T follicular helper cell (primary cell): ENCODE measurements at places on chromosomes 6 and 20.

- no peak for DNase-seq
Measured at GRCh38 chr6:12717356-12717755, 789 bp downstream of the PHACTR1 start.

GRCh38 chr20:48723308-48724264 lies 104.2 kb downstream of the PREX1 start:
- DNase-seq = no peak

- DNase-seq = no peak
Measured at GRCh38 chr20:43571771-43572170, 12.9 kb downstream of the SGK2 start.

- no peak for DNase-seq
Measured at GRCh38 chr6:96522465-96523009, 931 bp downstream of the UFL1 start.

- no peak for DNase-seq
Measured at GRCh38 chr6:139920027-139920775, 545.8 kb upstream of the CITED2 start.

- no peak for DNase-seq
Measured at GRCh38 chr6:81988446-81988845, 236.0 kb upstream of the TENT5A start.

DNA sequence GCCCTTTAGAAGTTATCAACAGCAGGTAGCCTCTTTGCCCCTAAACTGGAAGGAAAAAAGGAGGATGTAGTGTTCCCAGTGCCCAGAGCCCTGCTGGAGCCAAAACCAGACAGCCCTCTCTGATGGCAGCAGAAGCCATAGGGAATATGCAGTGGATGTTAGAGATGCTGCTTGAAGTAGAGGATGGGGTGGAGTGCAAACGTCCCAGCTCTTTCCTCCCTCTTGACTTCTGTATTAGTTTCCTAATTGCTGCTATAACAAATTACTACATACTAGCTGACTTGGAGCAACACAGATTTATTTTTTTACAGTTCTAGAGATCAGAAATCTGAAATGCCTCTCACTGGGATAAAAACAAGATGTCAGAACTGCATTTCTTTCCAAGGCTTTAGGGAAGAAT lies 12.5 kb upstream of the CD2AP start:
- DNase-seq = no peak

- DNase-seq = no peak
Measured at GRCh38 chr20:4542270-4542669, 179.4 kb upstream of the PRND start.
